ENCODE measurements at places on chromosomes 1 and 21. TPM values are rescaled to one million over a fixed set of nuclear protein-coding genes. Genes with fewer than 3 reads are reported as not detected.

The SHE gene
- 71.6 TPM for total RNA-seq

The GPR61 gene
- under 0.01 TPM for total RNA-seq

The LCE2A gene
- total RNA-seq = not detected

The DDX20 gene
- 11.7 TPM for total RNA-seq
